ENCODE measurements at places on chromosomes 5 and 9.

- DNase-seq = no peak
Measured at GRCh38 chr5:175798626-175799025, 72.8 kb upstream of the CPLX2 start.

DNA sequence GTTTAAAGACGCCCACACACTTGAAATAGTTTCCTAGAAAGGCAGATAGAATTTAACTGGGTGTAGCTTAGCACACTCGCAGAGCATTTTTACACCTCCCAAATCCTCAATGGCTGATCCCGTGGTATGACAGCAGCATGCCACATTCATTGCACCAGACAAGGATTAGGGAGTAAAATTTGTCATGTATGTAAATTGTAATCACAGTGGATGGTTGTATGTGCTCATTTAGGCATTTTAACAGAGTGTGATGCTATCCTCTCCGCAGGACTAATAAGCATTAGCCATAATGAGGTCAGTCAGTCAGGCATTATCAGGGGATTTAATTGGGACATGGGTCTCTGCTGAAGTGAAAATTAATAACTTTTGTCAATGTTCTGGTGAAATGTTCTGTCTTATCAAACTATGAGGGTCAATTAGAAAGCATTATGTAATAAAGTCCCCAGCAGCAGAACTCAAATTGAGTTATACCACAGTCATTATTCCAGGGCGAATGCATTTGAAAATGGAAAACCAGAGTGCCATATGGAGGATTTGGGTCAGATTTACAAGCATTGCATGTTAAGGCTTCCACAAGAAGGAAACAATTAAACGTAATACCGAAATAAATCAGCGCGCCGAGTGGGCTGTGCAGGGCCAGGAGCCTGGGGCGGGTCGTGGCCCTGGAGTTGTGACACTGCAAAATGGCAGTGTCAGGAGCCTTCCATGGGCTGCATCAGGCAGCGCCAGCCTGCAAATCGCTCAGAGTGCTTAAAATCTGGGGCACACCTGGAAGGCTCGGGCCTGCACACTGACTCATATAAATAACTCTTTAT is 602.2 kb downstream of the BNC2 start:
- no peak for DNase-seq

DNA sequence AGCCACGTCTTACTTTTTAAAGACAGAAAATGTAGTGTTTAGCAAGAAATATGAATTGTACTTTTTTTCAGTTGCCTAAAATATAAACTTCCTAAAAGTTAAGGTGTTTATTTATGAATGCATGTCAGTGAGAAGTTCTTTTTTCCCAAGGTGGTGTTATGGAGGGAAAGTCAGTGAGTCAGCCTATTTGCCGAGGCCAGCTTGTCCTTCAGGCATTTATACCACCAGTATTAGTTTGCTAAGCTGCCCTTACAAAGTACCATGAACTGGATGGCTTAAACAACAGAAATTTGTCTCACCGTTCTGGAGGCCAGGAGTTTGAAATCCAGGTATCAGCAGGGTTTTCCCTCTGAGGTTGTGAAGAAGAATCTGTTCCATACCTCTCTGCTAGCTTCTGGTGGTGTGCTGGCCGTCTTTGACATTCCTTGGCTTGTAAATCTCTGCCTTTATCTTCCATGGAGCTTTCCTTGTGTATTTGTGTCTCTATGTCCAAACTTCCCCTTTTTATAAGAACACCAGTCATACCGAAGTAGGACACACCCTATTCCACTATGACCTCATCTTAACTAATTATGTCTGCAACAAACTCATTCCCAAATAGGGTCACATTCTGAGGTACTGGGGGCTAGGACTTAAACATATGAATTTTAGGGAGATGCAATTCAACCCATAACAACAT is 38.4 kb downstream of the PRKACG start:
- no peak for DNase-seq

DNA sequence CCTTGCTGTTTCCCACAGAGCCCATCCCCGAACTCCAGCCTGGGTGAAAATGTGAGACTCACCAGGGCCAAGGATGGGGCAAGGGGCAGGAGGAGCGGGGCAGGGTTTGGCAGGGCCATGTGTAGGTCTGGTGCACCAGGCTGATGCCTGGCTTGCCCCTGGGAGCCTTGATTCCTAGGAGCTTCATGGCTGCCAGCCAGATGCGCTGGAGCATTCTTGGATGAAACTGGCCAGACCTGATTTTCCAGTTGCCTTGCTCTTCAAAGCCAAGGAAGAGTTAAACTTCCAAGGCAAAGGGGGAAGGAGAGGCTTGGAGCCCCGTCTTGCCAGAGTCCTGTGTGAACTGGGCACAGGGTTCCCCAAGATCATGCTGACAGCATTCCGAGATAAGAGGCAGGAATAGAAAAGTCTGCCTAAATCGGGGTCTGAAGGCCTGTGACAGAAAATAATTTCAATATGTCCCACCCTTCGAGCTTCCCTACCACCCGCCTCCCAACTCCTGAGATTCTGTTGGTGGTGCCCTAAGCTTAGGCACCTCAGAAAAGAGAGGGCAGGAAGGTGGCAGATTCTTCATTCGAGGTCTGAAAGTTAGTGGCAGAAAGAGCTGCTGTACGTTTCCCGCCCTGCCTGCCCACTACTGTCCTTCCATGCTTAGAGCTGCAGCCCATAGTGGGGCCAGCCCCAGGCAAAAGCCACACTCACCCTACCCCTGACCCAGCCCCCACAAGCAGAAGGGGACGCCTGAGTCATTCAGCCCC is 20.4 kb downstream of the FAT2 start:
- no peak for DNase-seq

DNA sequence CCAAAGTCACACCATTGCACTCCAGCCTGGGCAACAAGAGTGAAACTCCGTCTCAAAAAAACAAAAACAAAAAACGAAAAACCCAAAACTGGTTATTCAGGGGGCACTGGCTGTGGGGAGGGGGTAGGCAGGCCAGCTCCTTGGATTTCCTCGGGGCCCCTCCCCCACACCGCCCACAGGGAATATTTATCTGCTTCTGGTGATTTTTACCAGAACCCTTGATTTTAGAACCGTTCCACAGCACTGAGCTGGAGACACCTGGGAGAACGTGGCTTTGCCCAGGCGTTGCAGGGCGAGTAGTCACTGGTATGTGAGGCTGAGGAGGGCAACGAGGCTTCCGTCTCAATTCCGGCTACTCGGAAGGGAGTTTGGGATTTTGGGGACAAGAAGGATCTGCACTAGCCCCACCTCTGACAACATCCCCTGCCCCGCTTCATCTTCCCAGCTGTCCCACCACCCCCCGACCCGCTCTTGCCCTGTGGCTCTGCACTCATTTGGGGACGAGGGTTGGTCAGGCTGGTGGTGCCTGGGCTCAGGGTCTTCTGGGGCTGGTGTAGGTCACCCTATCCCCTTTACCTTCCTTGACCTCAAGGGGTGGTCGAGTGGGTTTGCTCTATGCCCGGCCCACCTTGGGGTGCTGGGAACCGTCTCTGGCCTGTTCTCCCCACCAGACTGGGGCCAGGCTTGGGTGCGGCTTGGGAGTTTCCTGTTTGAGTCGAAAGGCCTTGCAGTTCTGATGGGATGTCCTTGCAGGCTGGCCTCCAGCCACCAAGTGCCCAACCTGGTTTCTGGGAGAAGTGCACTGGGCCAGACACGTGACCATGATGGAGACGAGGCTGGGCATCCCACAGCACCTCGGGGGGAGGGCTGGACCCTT is 3.5 kb downstream of the AHRR start:
- no peak for DNase-seq

- DNase-seq = no peak
Measured at GRCh38 chr9:14393418-14393817, 79.5 kb upstream of the NFIB start.

DNA sequence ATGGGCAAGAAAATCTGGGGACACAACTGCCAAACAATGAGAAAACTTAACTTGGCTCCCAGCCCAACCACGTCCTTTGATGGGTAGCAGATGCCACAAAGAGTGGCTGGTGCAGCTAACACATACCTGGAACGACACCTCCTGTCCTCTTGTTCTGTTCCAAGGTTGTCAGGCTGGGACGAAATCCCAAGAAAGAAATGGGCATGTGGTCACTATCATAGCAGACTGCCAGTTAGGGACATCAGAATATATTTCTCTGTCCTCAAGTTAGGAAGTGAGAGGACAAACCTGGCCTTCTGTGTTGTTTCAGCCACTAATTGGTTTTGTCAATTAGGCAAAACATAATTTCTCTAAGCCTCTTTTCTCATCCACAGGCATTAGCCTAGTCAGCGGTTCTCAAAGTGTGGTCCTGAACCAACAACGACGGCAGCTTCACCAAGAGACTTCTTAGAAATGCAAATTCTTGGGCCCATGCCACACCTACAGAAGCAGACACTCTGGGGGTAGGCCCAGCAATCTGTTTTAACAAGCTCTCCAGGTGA is 63.4 kb downstream of the RAPGEF1 start:
- no peak for DNase-seq

DNA sequence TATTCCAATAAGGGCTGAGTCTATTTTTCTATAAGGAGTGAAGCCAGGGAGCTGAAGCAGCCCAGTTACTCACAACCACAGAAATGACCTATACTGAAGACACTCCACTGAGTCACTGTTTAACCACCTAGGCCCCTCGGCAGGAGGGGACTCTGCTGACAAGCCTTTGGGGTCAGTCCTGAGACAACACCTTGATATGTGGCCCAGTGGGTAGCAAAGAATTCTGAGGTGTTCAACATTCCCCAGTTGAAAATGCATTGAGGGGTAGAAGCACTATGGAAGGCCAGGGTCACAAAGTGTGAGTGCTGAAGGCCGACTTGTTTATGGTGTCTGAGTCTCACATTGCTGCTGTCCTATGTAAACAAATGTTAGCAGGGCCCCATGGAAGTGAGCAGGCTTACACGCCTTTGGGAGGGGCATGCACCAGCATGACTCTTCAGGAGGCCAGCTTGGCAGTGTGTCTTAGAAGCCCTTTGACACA is 112.6 kb upstream of the NFIL3 start:
- no peak for DNase-seq

DNA sequence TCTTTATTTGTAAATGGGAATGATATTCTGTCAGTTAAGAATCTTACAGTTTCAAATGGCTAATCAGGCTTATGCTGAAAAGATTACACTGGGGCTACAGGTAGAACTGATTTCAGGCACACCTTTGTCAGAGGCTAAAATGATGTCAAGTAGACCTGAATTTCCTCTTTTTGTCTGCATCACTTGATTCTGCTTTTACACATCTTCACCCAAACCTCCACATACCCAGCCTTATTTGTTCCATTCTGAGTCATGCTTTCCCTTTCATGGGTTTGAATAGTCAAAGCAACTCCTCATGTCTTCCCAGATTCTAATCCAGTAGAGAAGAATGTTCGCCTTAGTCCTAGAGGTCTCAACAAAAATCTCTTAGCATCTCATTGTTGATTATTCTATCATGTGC is 156.4 kb downstream of the CWC27 start:
- DNase-seq = no peak

- no peak for DNase-seq
Measured at GRCh38 chr5:74095871-74096270, 469.9 kb downstream of the ARHGEF28 start.

DNA sequence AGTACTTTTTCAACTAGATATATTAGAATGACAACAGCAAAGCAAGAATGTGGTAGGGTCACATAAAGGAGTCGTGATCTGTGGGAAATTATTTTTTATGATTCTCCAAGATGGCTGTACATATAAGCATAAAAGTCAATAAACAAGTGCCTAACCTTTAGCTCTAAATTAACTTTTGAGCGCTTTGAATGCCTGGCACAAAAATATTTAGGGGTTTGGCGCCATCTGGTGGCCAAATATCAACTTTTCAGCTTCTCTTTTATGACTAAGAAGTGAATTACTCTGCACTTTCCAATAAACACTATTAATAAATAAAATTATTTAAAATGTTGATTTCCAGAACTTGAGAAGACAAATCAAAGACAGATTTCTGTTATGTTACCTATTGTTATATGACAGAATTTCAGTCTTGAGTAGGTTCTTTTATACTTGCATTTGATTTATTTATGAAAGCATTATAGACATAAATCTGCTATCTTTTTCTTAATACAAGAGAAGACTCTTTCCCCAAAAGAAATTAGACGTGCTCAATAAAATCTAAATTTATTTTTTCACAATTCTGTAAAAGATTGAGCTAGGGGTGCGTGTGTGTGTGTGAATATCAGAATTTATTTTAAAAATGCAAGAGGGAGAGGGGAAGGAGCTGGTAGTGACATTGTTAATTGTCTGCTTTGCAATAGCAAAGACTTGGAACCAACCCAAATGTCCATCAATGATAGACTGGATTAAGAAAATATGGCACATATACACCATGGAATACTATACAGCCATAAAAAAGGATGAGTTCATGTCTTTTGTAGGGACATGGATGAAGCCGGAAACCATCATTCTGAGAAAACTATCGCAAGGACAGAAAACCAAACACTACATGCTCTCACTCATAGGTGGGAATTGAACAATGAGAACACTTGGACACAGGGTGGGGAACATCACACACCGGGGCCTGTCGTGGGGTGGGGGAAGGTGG is 36.7 kb upstream of the ARRDC3 start:
- peak; percentile 47 for DNase-seq

DNA sequence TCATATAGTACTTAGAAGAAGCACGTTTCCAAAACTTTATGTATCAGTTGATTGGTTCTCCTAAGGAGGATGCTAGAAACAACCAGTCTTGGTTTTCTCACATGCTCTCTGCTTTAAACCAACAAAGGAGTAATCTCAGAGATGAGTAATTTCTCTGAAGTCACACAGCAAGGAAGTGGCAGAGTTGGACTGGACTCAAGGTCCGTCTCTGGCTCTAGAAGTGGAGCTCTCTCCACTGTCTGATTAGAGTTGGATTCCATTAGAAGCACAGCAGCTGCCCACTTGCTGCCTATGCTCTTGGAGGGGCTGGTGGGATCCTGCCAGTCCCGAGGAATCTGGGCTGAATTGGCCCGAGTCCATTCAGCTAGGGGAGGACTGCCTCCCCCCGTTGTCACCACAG is 21.0 kb downstream of the RALGPS1 start:
- no peak for DNase-seq

GRCh38 chr9:131885144-131885609 is 145.3 kb upstream of the RAPGEF1 start:
- DNase-seq = no peak

DNA sequence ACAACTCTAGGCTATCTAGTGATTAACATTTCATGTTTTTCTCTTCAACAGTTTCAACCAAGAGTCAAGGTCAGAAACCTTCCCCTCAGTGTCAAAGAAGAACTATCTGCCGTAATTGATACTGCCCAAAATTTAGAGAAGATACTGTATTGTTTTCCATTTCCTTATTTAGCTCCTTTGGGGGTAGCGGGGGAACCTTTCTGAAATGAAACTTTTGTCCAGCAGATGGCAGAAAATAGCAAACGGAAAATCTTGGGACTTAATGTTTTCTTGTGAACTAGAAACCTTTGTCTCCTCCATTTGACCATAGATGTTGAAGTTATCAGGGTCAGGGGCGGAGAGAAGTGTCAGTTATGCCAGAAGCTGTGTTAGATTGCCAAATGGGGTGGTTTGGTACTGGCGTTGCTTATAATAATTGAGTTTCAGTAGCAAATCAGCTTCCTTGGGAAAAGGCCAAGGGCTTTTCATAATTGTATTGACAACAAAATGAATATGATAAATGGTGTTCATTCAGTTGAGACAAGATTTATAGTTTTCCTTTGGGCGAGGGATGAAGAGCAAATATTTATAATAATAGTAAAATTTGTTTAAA is 101.7 kb upstream of the TLX3 start:
- DNase-seq = peak; percentile 17

GRCh38 chr5:120901199-120901598 is 437.1 kb downstream of the PRR16 start:
- DNase-seq = no peak
